ENCODE measurements at places on chromosomes 7 and 10.
A peak's percentile ranks its signal among the peaks of the same experiment; 100 is the strongest.

DNA sequence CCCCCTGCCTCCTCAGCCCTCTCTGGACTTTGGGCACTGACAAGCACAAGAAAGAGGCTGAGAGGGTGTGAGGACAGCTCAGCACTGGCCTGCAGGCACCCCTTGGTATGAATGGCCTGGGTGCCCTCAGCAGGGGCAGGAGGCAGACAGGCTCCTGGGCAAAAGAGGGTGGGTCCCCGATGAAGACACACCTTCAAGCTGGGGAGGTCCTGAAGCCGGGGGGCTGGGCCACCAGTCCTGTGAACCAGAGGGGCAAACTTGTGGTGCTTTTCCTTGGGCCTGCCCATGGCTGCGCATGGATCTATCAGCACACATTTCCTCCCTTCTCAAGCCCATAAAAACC lies 22.8 kb downstream of the FAM241B start:
- no peak for DNase-seq

DNA sequence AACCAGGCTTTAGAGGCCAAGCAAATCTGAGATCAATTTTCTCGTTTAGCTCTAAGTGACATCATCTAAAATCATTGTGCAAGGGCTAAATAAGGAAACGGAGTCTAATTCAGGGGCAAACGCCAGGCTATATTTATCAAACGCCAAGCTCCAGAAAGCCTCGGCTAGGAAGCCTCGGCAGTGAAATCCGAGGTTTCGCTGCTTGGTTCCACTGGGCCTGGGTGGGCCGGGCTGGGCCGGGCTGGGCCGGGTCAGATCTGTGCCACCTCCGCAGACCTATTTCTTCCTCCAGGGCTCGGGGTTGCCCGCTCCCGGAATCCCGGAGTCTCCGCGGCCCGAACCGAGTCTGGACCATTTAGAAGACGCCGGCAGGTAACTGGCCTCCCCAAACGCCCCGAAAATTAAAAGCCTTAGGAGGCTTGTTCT lies 459 bp upstream of the FEZF1 start:
- no peak for DNase-seq

DNA sequence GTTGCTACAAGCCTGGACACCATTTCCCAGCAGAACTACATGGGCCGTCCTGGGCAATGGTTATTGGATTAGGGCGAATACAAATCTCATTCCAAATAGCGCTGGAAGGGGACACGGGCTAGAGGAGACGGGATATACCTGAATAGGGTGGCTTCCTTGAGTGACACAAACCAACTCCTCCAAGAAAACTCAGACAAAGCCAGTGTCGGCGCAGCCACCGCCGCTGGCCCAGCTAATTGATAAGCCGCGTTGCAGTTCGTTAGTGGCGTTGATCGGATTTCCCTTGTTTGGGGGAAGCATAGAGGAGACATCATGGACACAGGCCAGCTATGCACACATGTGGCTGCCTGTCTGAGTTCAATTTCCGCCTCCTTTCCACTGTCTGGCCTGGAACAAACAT lies 55.7 kb downstream of the EBF3 start:
- peak; percentile 47 for DNase-seq

DNA sequence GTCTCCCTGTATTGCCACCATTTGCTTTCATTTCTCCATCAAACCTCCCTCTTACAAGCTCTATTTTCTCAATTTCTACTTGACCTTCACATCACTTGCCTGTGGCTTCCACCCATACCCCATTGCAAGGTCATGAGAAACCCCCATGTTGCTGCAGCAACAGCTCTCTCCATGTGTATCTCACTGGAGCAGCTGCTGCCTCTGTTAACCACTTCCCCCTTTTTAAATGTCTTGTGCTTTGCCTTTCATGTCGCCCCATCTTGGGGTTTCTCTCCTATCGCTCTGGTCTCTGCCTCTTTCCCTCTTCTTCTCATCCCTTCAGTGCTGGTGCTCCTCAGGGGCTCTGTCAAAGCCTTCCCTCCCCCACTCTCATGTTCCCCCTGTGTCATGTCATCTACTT lies 148.8 kb downstream of the CHN2 start:
- no peak for DNase-seq

- DNase-seq, result no peak
Observed at GRCh38 chr7:147653456-147653855, 937.1 kb upstream of the C7orf33 start.

DNA sequence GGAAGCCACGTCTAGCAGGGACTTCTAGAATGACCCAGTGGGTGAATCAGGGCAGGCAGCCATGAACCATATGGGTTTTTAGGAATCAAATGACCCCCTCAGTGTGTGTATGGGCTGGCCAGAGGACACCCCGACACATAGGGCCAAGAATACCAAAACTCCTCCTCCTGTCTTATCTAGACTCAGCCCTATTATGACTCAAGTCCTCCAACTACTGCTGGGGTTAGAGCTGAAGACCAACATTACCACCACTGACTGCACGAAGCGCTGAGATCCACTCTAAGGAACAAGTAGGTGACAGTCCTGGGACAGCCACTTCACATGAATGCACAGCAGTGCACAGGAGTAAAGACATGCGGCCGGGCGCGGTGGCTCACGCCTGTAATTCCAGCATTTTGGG lies 11.5 kb upstream of the SVOPL start:
- DNase-seq, result no peak

GRCh38 chr10:82742478-82742877 lies 867.5 kb downstream of the NRG3 start:
- DNase-seq, result no peak

GRCh38 chr10:51074238-51075028 lies at the start of gene PRKG1:
PRKG1 (plus strand) TSS chr10:51074487.
- peak; percentile 74 for DNase-seq

- DNase-seq, result no peak
Observed at GRCh38 chr10:124416733-124417132, 2.0 kb downstream of the OAT start.

- no peak for DNase-seq
Observed at GRCh38 chr7:131370523-131370968, 42.9 kb downstream of the MKLN1 start.

GRCh38 chr10:75532253-75532924 lies 101.0 kb downstream of the LRMDA start:
- DNase-seq, result no peak

- peak; percentile 27 for DNase-seq
Observed at GRCh38 chr7:45181991-45182855, 24.6 kb downstream of the RAMP3 start.

DNA sequence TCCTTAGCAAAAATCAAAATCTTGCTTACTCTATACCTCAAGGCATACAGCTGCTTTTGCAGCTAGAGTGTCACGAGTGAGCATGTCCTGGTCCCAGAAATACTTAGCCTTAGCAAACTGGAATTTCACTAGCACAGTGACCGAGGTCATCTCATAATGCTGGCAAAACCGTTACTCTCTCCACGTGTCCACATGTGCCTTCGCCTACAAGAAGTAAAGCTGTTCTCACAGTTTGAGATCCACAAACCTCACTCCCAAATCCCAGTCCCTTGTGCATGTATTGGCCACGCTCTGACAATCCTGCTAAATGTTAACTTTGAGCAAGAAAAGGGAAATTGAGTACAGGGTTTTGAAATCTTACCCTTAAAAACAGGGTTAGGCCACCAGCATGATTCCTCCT lies 111.0 kb upstream of the PLXDC2 start:
- DNase-seq, result no peak

- DNase-seq, result no peak
Observed at GRCh38 chr7:106954840-106955239, 89.7 kb upstream of the PRKAR2B start.

- DNase-seq, result no peak
Observed at GRCh38 chr7:441684-442421, 77.8 kb downstream of the PDGFA start.

- no peak for DNase-seq
Observed at GRCh38 chr7:92623544-92623943, 33.4 kb upstream of the FAM133B start.

DNA sequence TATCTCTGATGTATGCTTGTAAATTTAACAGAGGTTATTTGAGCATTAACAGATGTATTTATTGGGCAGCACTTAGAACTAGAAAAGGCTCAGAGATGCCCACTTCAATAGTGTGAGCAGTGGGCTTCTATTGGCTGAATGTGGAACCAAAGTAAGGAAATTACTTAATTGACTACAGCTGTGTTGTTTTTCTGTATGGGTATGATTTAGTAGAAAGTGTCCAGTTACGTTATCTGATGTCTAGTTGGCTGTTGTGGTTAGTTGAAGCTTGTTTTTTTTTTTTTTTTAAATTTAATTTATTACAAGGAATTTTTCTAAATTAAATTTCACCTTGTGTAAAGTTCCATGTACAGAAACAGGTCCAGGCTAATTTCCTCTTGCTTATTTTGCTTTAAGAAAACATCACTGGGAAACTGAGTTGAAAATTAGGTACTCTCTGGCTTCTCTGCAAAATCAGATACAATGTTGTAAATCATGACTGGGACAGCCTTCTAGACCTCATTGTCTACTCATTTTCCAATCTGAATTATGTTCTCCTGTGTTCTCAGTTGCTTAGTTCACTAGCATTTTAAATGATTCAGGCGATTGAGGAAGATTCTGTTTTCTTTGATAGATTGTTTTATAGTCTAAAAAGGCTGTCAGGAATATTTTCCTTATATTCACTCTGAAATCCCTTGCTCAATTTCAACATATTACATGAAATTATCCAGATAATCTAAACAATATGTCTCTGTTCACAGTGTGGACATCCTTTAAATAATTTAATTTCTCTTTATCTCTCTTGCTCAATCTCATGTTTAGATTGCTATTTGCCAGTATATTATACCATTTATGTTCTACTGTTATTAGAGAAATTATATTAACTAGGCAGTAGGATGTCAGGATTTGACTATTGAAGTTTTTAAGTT lies 53.0 kb downstream of the PHF14 start:
- DNase-seq, result no peak

DNA sequence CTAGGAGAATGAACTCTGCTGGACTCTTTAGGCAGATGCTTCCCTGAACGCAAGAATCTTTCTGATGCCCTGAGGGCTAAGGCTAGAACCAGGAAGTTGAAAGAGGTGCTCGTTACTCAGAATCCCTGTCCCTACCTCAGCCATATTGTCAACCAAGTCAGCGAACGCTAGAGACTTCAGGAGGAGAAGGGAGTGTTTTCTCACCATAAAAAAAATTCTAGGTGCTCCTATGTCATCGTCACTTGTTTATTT lies 359.4 kb downstream of the PRPF18 start:
- DNase-seq, result no peak

Measured in breast epithelium (tissue), 4 donors.